ENCODE measurements at places on chromosomes 4 and X. TPM values are rescaled to one million over a fixed set of nuclear protein-coding genes. Genes with fewer than 3 reads are reported as not detected.

- H3K27ac ChIP-seq, result no peak overlapping the region
- H3K4me1 ChIP-seq, result no peaks in the 10 kb centered on the region
- no peaks in the 10 kb centered on the region for H3K27me3 ChIP-seq
These were observed 32.7 kb downstream of the ACE2 start for GRCh38 chrX:15567886-15568616.

GATB gene
- 9.4 TPM for total RNA-seq

WNK3 gene
- total RNA-seq, result 10.9 TPM

- H3K27ac ChIP-seq, result no peak within 1 kb of the TSS
- no peak for DNase-seq
- H3K4me3 ChIP-seq, result peak within 1 kb of the TSS; percentile 33
- no peaks in the 10 kb centered on the region for H3K36me3 ChIP-seq
- no peaks in the 10 kb centered on the region for H3K27me3 ChIP-seq
These were observed at the start of gene SORBS2 for GRCh38 chr4:185811509-185812364. Gene SORBS2, minus strand, starts transcription at chr4:185812194. Its CDS starts 121,623 bp downstream, at chr4:185690571.

RNF113A gene
- total RNA-seq, result 9.0 TPM

DNA sequence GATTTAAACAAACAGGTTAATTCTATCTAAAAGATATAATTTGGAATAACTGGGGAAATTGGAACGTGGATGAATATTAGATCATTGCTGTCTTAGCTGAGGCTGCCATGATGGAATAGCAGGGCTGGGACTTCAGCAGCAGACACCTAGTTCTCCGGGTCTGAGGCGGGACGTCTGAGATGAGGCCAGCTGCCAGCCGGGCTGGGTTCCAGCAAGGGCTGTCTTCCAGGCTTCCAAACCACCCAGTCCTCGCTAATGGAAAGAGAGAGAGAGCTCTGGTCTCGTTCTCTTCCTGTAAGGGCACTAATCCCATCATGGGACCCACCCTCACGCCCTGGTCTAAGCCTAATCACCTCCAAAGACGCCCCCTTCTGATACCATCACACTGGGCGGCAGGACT, 85.7 kb downstream of the ADRA2C start:
- no peaks in the 10 kb centered on the region for H3K27me3 ChIP-seq
- no peak overlapping the region for H3K4me3 ChIP-seq
- no peaks in the 10 kb centered on the region for H3K4me1 ChIP-seq
- H3K36me3 ChIP-seq, result no peaks in the 10 kb centered on the region
- H3K27ac ChIP-seq, result no peak overlapping the region
- DNase-seq, result no peak

- DNase-seq, result no peak
- H3K36me3 ChIP-seq, result no peaks in the 10 kb centered on the region
- H3K4me3 ChIP-seq, result no peak overlapping the region
- no peak overlapping the region for H3K27ac ChIP-seq
These were observed 17.2 kb upstream of the FGFR3 start for GRCh38 chr4:1775731-1776500.

NKX6-1 gene
- not detected for total RNA-seq

- H3K36me3 ChIP-seq, result no peaks in the 10 kb centered on the region
- no peak overlapping the region for H3K4me3 ChIP-seq
- DNase-seq, result no peak
- H3K4me1 ChIP-seq, result no peaks in the 10 kb centered on the region
- H3K27me3 ChIP-seq, result no peaks in the 10 kb centered on the region
These were observed 30.0 kb upstream of the PGK1 start for GRCh38 chrX:78074088-78074487.

BEX1 gene
- 8.9 TPM for total RNA-seq

ATP1B4 gene
- total RNA-seq, result not detected

AWAT2 gene
- not detected for total RNA-seq

- no peak overlapping the region for H3K4me3 ChIP-seq
- H3K27ac ChIP-seq, result no peak overlapping the region
- no peaks in the 10 kb centered on the region for H3K36me3 ChIP-seq
- no peaks in the 10 kb centered on the region for H3K27me3 ChIP-seq
These were observed 161.2 kb upstream of the FRG1 start for GRCh38 chr4:189779281-189779980.

NLGN3 gene
- total RNA-seq, result not detected

- H3K4me1 ChIP-seq, result no peaks in the 10 kb centered on the region
- H3K27me3 ChIP-seq, result no peaks in the 10 kb centered on the region
- peak overlapping the region; percentile 62 for H3K27ac ChIP-seq
- H3K36me3 ChIP-seq, result no peaks in the 10 kb centered on the region
These were observed 848 bp upstream of the KCND1 start for GRCh38 chrX:48972220-48973164.

KIT gene
- total RNA-seq, result 6.4 TPM

GRCh38 chr4:184446132-184446658, 28.2 kb downstream of the IRF2 start:
- no peaks in the 10 kb centered on the region for H3K27me3 ChIP-seq
- H3K4me1 ChIP-seq, result peaks cover 12% of the 10 kb centered on the region
- H3K27ac ChIP-seq, result no peak overlapping the region
- H3K36me3 ChIP-seq, result no peaks in the 10 kb centered on the region
- H3K4me3 ChIP-seq, result no peak overlapping the region

GRCh38 chr4:150238591-150238990, 160.3 kb downstream of the DCLK2 start:
- no peak overlapping the region for H3K27ac ChIP-seq
- H3K4me3 ChIP-seq, result no peak overlapping the region
- H3K27me3 ChIP-seq, result no peaks in the 10 kb centered on the region
- H3K36me3 ChIP-seq, result no peaks in the 10 kb centered on the region
- no peak for DNase-seq
- peaks cover 7% of the 10 kb centered on the region for H3K4me1 ChIP-seq

- no peak overlapping the region for H3K27ac ChIP-seq
- DNase-seq, result no peak
- H3K27me3 ChIP-seq, result no peaks in the 10 kb centered on the region
- no peaks in the 10 kb centered on the region for H3K36me3 ChIP-seq
These were observed 21.2 kb upstream of the SLC25A31 start for GRCh38 chr4:127708985-127709384.

GRCh38 chr4:2424581-2424980, 5.8 kb downstream of the CFAP99 start:
- no peaks in the 10 kb centered on the region for H3K36me3 ChIP-seq
- H3K4me1 ChIP-seq, result no peaks in the 10 kb centered on the region
- no peak for DNase-seq
- no peak overlapping the region for H3K4me3 ChIP-seq
- no peaks in the 10 kb centered on the region for H3K27me3 ChIP-seq

- no peaks in the 10 kb centered on the region for H3K4me1 ChIP-seq
- no peak overlapping the region for H3K4me3 ChIP-seq
- H3K27me3 ChIP-seq, result no peaks in the 10 kb centered on the region
These were observed 59.2 kb upstream of the SMIM10 start for GRCh38 chrX:134931550-134931949.

CYLC1 gene
- not detected for total RNA-seq

LIAS gene
- total RNA-seq, result 10.9 TPM

CWH43 gene
- total RNA-seq, result not detected
